ENCODE measurements at places on chromosomes 2 and 18. TPM values are rescaled to one million over a fixed set of nuclear protein-coding genes. Genes with fewer than 3 reads are reported as not detected.

MSH2 gene
- 3.6 TPM for total RNA-seq

ANO7 gene
- total RNA-seq = 52.6 TPM

SOX11 gene
- 0.32 TPM for total RNA-seq

MEP1B gene
- total RNA-seq = 8.6 TPM

ABCG8 gene
- total RNA-seq = not detected

DNA sequence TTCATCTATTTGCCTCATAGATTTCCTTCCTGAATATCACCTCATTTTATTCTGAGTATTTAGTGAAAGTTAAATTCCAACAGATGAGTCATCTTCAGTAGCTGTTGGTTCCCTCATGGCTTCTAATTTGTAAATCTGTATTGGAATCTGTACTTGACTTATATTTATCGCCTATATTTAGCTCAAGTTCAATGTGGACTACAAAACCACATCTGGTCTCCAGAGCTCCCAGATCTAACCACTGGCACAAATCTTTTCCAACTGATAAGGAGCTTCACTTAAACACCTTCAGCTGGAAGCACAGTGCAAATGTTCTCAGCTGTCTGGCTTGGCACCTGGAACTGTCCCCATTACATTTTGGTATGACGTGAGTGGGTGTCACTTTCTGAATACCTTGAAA lies 82.8 kb upstream of the DSEL start:
- H3K27me3 ChIP-seq = no peaks in the 10 kb centered on the region
- H3K27ac ChIP-seq = no peak overlapping the region
- no peak for DNase-seq
- no peaks in the 10 kb centered on the region for H3K36me3 ChIP-seq
- no peak overlapping the region for H3K4me3 ChIP-seq

GRCh38 chr2:105117565-105117964 lies 79.7 kb downstream of the MRPS9 start:
- no peaks in the 10 kb centered on the region for H3K27me3 ChIP-seq
- no peaks in the 10 kb centered on the region for H3K36me3 ChIP-seq
- DNase-seq = no peak

AQP12B gene
- 1.5 TPM for total RNA-seq

DNA sequence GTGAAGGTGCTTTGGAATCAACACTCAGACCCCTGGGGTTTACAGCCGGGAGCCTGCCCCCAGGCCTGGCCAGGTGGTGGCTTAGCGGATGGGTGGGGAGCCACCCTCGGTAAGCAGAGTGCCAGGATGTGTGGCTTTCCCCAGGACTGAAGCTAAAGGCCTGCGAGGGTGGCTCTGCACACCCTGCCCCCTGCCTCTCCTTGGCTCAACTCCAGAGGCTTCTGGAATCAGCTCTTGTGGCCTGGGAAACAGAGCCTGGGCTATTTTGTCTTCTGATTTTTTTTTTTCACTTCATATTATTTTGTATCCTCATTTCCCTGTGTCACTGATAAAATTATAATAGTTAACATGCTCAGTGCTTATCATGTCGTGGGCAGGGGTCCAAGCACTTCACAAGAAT lies 79.8 kb downstream of the RHOB start:
- peaks cover 4% of the 10 kb centered on the region for H3K4me1 ChIP-seq
- no peak for DNase-seq
- no peak overlapping the region for H3K27ac ChIP-seq
- H3K36me3 ChIP-seq = no peaks in the 10 kb centered on the region
- H3K4me3 ChIP-seq = no peak overlapping the region

AGXT gene
- 2.2 TPM for total RNA-seq

DNA sequence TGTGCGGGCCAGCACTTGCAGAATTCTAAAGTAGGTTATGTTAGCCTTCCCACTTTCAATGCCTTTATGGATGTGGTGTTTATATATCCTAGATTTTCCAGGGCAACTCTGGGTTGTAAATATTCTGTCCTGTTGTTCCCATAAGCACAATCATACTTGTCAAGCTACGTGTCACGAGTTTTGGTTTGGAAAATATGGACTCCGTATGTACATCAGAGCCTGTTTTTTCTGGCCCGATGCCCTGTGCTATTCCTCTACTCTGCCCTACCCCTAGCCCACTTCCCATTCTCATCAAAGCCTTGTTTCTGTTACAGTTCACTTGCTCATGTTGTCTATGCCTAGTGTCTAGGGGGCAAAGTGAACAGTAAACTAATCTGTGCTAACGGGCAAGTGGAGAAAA lies 27.0 kb upstream of the ZEB2 start:
- no peaks in the 10 kb centered on the region for H3K27me3 ChIP-seq
- H3K4me3 ChIP-seq = no peak overlapping the region
- no peaks in the 10 kb centered on the region for H3K4me1 ChIP-seq
- no peak overlapping the region for H3K27ac ChIP-seq

GRCh38 chr2:110813896-110814295 lies 81.5 kb downstream of the ACOXL start:
- no peaks in the 10 kb centered on the region for H3K36me3 ChIP-seq
- no peaks in the 10 kb centered on the region for H3K27me3 ChIP-seq
- H3K4me3 ChIP-seq = no peak overlapping the region
- no peak overlapping the region for H3K27ac ChIP-seq
- DNase-seq = no peak

RAX gene
- total RNA-seq = not detected

DNA sequence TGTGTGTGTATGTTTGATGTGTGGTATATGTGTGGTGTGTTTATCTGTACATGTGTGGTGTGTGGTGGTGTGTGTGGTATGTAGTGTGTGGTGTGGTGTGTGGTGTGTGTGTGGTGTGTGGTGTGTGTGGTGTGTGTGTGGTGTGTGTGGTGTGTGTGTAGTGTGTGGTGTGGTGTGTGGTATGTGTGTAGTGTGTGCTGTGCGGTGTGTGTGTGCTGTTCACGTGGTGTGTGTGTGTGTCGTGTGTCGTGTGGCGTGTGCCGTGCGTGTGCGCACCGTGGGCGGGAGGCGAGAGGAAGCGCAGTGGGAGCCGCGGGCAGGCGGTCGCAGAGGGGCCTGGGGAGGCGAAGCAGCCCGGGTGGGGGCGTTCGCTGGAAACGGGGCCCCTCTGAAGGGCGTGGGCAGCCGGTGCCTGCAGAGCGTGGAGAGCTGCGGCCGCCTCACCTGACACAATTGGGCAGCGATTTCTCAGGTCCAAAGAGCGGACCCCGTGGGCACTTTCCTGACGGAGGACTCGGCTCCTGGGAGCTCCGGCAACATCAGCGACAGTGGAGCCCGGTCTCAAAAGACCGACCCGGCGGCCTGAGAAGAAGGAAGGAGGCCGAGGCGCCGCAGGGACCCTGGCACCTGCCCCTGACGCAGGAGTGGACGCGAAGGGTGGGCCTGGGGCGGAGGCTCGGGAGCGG lies 741.1 kb upstream of the SALL3 start:
- DNase-seq = no peak
- no peak overlapping the region for H3K4me3 ChIP-seq
- no peaks in the 10 kb centered on the region for H3K36me3 ChIP-seq

PARD3B gene
- total RNA-seq = 34.1 TPM

Data from transverse colon (tissue), 4 donors.